Activated T-helper 17 cell treated with anti-CD3 and anti-CD28 coated beads, Interleukin-2, amount 50 U/mL, for 72 hours (primary cell): ENCODE measurements at places on chromosomes 3 and 15. TPM values are rescaled to one million over a fixed set of nuclear protein-coding genes. Genes with fewer than 3 reads are reported as not detected.

GRCh38 chr3:104291878-104292277, 1074.8 kb upstream of the ALCAM start:
- no peak for ATAC-seq

- no peak for ATAC-seq
Measured at GRCh38 chr3:58840949-58841348, 174.4 kb upstream of the FAM3D start.

The LINS1 gene
- total RNA-seq, result 45.0 TPM

DNA sequence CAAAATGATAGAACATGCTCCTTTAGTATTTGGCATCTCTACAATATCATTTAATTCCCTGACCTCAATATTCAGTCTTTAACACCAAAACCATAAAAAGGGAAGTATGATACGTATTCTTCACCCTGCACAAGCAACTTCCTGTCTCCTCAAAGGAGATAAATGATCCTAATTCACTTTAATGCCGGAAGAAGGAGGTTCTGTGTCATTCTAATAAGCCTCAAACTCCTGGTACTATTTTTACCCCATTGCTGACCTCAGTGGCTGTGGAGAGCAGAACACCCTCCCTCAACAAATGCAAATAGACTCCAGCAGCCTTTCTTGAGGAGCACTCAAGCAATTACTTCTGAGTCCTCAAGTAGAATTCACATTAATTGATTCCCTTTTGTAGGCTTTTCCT, 173.3 kb downstream of the TMEM108 start:
- no peak for ATAC-seq

- no peak for ATAC-seq
Measured at GRCh38 chr3:9201266-9201665, 48.2 kb downstream of the SRGAP3 start.

The CHP1 gene
- 29.8 TPM for total RNA-seq

The STOML1 gene
- 4.8 TPM for total RNA-seq

DNA sequence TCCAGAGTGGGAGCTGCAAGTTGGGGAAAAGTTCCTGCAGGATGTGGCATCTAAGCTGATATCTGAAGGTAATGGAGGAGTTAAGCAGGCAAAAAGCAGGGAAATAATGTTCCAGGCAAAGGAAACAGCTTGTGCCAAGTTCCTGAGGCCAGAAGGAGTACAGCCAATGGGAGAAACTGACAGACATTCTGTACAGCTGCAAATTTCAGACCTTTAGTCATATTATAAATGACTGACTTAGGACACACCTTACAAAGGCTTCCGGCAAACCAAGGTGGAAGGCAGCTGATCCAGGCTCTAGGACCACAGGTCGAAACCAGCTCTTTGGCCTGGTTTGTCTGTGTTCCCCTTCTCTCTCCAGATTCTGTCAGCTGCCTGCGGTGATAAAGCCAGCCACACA, 9.3 kb downstream of the WWTR1 start:
- ATAC-seq, result no peak

GRCh38 chr15:40320931-40321371, 2.5 kb upstream of the INAFM2 start:
- peak; percentile 49 for ATAC-seq

DNA sequence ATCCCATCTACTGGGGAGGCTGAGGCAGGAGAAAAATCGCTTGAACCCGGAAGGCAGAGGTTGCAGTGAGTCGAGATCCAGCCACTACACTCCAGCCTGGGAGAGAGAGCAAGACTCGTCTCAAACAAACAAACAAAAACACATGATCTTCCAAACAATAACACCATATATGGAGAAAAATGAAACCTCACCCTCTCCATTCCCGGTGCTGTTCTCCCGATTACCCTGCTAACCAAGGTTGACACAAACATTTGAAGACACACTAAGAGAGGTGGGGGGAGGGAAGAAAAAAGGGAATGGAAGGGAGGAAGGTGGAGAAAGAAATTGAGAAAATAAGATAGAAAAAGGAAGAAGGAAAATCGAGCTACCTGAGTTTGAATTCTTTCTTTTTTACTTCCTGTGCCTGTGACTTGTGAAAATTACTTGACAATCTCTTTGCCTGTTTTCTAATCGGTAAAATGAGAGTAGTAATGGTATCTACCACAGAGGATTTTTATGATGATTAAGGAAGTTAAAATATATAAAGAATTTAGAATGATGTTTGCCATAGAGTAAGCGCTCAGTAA, 1.1 kb upstream of the PLSCR2 start:
- ATAC-seq, result no peak

The TUSC7 gene
- total RNA-seq, result not detected

- no peak for ATAC-seq
Measured at GRCh38 chr3:121574449-121574848, 6.7 kb downstream of the ARGFX start.

DNA sequence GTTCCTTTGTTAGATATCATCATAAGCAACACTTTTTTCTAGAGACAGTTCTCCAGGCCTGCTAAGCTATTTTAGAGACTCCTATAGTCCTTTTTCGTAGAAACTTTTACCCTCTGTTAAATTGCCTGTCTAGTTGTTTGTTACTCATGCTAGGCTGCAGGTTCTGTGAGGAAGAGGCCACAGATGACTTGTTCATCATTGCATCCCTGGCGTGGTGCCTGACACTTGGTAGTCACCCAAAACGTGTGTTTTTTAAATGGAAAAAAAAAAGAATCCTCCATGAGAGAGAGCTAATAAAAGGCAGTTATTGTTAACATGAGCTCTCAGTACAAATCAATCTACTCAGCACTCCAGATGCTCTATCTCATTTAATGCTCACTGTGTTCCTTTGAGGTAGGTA, 35.1 kb downstream of the CCDC54 start:
- no peak for ATAC-seq

The NR1I2 gene
- 0.82 TPM for total RNA-seq

- no peak for ATAC-seq
Measured at GRCh38 chr15:101694261-101694660, 30.0 kb downstream of the TARS3 start.

The TLR9 gene
- 0.93 TPM for total RNA-seq

The C2CD4A gene
- 5.8 TPM for total RNA-seq

The ERICH6 gene
- total RNA-seq, result not detected

GRCh38 chr3:135760581-135760980, 204.9 kb upstream of the PPP2R3A start:
- no peak for ATAC-seq

The NSUN3 gene
- 17.8 TPM for total RNA-seq

The NRG4 gene
- not detected for total RNA-seq

GRCh38 chr3:105845488-105845887, 23.3 kb downstream of the CBLB start:
- ATAC-seq, result no peak

- ATAC-seq, result no peak
Measured at GRCh38 chr15:48550822-48551525, 94.5 kb downstream of the FBN1 start.

GRCh38 chr15:78461171-78461888, 23.3 kb downstream of the IREB2 start:
- no peak for ATAC-seq

The LINGO1 gene
- total RNA-seq, result not detected

The RGMA gene
- 0.26 TPM for total RNA-seq

The AHSG gene
- total RNA-seq, result not detected

DNA sequence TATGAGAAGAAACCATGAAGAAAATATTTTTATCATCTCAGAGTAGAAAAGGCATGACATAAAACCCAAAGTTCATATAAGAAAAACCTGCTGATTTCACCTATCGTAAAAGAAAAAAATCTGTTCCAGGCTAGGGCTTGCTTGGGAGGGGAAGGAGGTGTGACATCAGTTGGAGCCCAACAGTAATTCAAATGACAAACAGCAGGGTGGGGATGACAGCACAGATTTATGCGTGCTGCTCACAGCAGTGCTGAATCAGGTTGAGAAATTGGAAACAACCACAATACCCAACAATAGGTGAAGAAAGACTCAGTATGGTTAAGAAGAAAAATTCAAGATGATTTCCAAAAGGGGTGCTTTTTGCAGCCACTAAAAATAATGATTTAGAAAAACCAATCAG, 172.4 kb downstream of the PDE8A start:
- peak; percentile 54 for ATAC-seq

- ATAC-seq, result peak; percentile 82
Measured at GRCh38 chr15:66386204-66387123, at the start of gene MAP2K1. Gene MAP2K1, plus strand, starts transcription at chr15:66386912. Its CDS starts 436 bp downstream, at chr15:66387348.

DNA sequence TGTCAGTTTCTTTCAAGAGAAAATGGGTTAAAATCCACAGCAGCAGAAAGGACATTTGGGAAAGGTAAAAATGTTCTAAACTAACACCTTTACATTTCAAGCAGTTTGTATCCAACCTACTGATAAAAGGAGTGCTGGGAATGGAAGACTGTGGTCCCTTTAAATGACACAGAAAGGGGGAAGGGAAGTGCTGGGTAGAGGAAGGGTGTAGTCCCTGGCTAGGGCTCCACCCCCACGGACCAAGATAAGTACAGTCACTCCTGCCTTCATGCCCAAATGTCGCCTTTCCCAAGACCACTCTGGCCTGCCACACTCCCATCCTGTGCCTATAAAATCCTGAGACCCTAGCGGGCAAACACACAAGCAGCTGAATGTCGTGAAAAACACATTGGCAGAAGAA, 350.9 kb upstream of the POU1F1 start:
- no peak for ATAC-seq

DNA sequence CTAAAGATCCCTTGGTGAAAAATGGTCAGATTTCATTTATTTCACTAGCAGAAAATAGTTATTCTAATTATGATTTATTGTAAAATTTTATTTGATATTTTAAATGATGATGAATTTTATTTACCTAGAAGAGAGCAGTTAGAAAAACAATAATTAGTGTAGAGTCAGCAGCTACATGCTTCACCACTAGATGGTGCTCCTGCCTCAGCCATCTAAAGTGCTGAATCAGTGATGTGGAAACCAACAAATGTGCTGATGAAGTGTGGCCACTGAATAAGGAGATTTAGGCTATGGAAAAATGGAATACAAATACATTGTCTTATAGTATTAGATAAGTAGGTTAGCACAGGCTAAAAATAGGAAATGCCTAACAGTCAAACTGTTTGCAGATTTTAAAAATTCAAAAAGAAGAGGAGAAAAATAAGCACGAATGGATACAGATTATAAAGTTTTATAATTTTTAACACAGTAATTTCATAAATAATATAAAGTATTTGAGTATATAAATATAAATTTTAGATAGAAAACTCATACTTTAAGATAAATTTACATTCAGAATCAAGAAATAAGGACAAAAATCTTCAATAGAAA, 109.8 kb downstream of the PPP2R3A start:
- peak; percentile 58 for ATAC-seq

- no peak for ATAC-seq
Measured at GRCh38 chr15:93214106-93214505, 125.1 kb upstream of the RGMA start.

DNA sequence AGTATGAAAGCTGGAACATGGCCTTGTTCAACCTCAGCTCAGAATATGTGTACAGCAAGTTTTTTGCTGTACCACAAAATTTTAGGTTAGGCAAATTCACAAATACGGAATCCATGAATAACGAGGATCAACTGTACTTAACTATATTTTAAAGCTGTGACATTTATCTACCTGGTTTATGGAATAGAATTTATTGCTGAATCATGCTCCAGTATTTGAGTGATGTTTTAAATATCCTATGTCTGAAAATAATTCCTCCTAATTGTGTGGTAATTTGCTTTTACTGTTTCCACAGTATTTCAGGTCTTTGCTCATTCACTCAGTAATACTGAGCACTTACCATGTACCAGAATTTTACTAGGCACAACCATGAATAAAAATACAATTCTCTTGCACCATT, 29.5 kb downstream of the SEC62 start:
- no peak for ATAC-seq

The PLA2G4B gene
- total RNA-seq, result 2.7 TPM

DNA sequence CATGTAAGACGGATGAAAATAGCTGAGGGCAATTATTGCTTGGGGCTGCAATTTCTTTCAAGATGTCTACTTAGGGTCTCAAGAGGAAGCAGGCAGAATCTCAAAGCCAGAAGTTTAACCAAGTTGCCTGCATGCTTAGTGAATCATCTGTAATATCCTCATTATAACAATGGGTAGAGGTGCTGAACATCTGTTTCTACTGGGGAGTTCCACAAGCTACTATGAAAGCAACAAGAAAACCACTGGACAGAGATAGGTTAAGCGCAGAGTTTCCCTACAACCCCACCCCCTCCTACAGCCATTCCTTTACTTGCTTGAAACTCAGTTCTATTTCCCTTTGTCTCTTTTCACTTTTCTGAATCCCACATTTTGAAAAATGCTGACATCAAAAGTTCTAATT, 759.4 kb upstream of the GBE1 start:
- ATAC-seq, result no peak

- no peak for ATAC-seq
Measured at GRCh38 chr3:50289130-50289529, 3.1 kb downstream of the IFRD2 start.

The SNX33 gene
- total RNA-seq, result 12.1 TPM

The ADAMTSL3 gene
- not detected for total RNA-seq
